ENCODE measurements at places on chromosomes 12 and 14.

- DNase-seq, result no peak
These were observed 28.2 kb downstream of the KLRK1 start for GRCh38 chr12:10361622-10362021.

GRCh38 chr12:79397609-79398008, 293.2 kb downstream of the PAWR start:
- DNase-seq, result no peak

DNA sequence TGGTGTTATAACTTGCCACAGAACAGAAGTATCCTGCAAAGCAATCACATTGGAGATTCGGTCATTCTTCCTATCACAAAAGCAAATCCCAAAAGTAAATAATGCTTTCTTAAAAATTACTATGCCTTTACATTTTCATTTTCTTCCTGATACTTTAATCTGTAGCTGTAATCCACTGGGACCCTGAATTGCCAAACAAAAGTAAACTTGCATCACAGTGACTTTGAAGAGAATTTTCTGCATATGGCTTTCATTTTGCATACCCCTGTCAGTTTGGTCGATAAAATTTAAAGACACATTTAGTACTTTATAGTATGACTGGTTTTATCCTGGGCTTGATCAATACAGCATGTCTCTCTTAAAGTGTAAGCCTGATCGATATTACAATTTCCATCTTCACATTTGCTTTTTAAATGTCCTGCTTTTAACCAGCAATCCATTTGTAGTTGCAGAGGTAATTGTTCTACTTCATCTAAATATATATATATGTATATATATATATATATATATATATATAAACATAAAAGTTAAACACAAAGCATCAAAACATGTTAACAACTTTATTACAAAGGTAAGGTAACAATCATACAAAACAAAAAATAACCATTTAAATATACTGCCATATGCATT, 53.7 kb upstream of the PLEKHA5 start:
- no peak for DNase-seq

DNA sequence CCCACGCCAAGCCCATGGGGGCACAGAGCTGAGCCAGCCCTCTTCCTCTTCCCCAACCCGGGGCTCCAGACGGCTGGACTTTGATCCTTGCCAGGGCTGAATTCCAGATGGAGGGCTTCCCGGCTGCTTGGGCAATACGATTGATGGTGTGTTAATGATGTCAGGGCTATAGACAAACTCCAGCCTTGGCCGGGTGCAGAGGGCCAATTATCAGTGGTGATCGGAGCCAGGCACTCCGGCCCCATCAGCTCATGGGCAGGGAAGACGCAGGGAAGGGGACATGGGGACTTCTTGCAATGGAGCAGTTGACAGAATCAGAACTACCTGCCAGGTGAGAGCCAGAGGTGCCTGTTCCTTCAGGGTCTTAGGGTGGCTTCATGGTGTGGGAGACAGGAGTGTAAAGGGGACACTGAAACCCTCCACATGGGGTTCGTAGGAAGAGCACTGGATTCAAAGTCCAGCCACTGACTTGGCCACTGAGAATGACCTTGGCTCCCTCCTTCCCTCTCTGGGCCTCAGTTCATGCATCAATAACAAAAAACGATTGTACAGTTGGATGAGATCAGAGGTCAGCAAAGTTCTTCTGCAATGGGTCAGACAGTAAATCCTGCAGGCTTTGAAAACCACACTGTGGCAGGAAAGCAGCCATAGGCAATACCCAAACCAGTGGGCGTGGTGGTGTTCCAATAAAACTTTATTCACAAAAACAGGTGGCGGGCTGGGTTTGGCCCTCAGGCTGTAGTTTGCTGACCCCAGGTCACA, 333.7 kb downstream of the MED13L start:
- no peak for DNase-seq

DNA sequence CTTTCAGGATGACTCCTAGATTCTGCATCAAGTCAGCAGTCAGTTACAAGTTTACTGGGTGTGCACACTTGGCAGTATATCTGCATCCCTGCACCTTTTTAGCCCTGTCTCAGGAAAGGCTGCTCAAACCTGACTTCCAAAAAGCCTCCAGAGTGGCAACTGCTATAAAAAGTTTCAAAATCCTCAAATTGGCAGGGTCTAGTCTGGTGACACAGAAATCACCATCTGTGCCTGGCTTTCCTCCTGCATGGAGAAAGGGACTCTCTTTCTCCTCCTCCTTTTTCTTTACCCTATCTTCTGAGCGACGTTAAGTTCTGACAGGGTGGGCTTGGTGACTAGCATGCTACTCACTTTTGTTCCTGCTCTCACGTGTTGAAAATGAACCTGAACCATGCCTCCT, 679.5 kb downstream of the C12orf50 start:
- DNase-seq, result no peak

- DNase-seq, result no peak
These were observed 7.9 kb downstream of the GABARAPL1 start for GRCh38 chr12:10220398-10221077.

DNA sequence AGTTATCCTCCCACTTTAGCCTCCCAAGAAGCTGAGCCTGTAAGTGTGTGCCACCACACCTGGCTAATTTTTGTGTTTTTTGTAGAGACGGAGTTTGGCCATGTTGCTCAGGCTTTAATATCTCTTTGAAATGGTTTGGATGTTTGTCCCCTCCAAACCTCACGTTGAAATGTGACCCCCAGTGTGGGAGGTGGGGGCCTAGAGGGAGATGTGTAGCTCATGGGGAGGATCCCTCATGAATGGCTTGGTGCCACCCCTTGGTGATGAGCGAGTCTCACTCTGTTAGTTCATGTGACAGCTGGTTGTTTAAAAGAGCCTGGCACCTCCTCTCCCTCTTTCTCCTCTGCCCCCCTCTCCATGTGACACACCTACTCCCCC, 23.6 kb upstream of the TTC7B start:
- no peak for DNase-seq

DNA sequence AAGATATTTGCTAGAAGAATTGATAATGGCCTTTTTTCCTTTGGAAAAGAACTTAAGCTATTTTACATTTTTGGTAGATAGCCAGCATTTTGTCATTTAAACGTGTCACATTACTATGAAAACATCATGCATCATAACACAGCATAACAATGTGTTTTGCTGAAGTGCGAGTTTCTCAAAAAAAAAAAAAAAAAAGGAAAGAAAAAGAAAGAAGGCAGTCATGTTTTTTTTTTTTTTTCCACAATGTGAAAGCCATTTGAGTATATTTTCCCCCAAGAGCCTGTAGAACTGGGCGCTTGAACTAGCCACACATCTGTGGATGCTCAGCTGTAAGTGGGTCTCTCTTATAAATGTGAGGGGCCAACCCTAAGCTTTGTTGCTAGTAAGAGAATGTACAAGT, 300.1 kb downstream of the AKAP6 start:
- DNase-seq, result no peak

DNA sequence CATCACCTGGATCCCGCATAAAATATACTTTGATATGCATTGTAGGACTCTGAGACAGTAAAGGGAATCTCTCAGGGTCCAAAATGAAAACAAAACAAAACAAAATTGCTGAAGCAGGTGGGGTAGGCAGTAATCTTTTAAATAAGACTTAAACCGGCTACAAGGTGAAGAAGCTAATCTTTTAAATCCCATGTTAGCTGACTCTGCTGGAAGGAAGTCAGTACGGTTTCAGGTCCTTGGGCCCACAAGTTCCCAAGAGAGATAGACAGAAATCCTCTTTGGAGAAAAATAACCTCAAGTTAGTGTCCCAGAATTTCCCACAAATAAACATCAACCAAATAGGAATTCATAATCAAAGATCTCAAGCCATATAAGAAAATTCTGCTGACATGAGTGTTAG, 5.0 kb upstream of the EPS8 start:
- no peak for DNase-seq

- DNase-seq, result no peak
These were observed 339.3 kb upstream of the SFSWAP start for GRCh38 chr12:131371401-131372170.

GRCh38 chr12:93722835-93723567, 45.8 kb downstream of the CRADD start:
- DNase-seq, result no peak

GRCh38 chr12:103640831-103641230, 53.8 kb downstream of the STAB2 start:
- no peak for DNase-seq

DNA sequence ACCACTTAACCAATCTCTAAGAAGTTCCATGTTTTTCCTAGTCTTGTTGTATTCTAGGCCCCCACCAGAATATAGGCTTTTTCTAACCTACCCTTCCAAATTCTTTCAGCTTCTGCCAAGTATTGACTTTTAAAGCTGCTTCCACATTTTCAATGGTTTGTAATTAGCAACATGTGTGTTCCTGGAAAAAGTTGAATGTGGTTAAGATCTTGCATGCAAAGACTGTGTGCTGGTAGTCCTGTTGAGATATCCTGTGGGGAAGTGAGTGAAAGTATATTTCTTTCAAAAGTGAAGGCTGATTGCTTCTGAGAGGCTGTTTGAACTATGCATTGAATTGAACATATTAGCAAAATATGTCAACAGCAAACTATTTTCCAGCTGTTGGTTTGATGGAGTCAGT, 646 bp upstream of the OR6C4 start:
- DNase-seq, result no peak

- DNase-seq, result no peak
These were observed 110.4 kb upstream of the TMCC3 start for GRCh38 chr12:94760786-94761185.

- no peak for DNase-seq
These were observed 129.6 kb downstream of the LLPH start for GRCh38 chr12:66000958-66001357.

GRCh38 chr14:24315807-24316596, 4.7 kb downstream of the LTB4R start:
- DNase-seq, result no peak

GRCh38 chr14:69769623-69770022, 2.7 kb downstream of the SRSF5 start:
- DNase-seq, result no peak

DNA sequence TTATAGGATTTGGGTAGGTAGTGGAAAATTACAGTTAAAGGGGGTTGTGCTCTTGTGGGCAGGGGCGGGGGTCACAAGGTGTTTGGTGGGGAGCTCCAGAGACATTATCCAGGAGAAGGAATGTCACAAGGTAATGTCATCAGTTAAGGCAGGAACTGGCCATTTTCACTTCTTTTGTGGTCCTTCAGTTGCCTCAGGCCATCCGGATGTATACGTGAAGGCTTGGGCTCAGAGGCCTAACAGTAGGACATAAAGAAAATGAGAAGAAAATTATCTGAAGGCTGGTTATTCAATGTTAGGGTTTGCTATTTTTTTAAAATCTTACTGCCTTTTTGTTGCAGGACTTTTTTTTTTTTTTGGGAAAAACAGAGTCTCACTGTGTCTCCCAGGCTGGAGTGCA, 2.5 kb upstream of the PSEN1 start:
- no peak for DNase-seq

- no peak for DNase-seq
These were observed 657 bp downstream of the METAP2 start for GRCh38 chr12:95474660-95474958.

DNA sequence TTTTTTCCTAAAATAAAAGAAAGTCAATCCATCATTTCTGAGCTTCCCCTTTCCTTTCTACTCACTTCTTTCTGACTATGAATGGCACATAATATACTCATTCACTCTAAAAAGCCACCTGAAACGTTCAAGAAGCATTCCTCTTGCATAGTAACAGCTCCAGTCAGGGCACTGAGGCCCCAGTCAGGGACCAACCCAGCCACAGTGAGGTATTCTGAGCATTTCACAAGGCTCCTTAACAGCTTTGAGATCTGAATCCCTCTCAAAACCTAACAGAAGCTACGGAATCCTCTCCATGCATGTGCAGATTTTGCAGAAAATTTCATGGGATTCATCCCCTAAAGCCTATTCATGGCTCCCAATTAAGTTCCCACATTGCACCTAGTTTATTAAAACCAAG, 23.2 kb downstream of the NT5DC3 start:
- DNase-seq, result no peak

- DNase-seq, result no peak
These were observed 618.6 kb downstream of the AACS start for GRCh38 chr12:125683748-125684381.

GRCh38 chr14:64550621-64551333, 1.0 kb downstream of the PPP1R36 start:
- no peak for DNase-seq

GRCh38 chr14:86299994-86300393, 770.0 kb downstream of the FLRT2 start:
- DNase-seq, result no peak

DNA sequence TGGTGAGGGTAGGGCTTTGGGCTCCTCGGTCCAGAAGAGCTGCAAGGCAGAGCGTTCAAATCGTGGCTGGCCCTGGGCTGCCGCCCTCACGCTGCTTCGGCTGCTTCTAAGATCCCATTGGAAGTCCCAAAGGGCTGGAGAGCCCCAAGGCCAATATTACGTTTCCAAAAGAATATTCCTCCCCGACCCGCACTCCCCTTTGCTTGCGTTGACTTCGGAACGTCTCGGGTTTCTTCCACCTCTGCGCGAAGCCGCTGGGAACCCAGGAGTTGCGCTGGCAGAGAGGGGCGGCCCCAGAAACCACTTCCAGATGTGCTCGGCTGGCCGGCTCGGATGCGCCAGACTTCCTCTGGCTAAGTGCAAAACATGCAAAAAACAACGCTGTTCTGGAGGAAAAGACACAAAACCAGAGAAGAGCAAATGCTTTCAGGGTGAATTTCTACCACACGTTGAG, at the start of gene GLT8D2:
GLT8D2 (minus strand) TSS at position 285 of the 454 bp plus-strand sequence. CDS start 30,539 bp downstream, outside the sequence.
- DNase-seq, result no peak

GRCh38 chr14:29216268-29217232, 450.0 kb downstream of the FOXG1 start:
- no peak for DNase-seq

DNA sequence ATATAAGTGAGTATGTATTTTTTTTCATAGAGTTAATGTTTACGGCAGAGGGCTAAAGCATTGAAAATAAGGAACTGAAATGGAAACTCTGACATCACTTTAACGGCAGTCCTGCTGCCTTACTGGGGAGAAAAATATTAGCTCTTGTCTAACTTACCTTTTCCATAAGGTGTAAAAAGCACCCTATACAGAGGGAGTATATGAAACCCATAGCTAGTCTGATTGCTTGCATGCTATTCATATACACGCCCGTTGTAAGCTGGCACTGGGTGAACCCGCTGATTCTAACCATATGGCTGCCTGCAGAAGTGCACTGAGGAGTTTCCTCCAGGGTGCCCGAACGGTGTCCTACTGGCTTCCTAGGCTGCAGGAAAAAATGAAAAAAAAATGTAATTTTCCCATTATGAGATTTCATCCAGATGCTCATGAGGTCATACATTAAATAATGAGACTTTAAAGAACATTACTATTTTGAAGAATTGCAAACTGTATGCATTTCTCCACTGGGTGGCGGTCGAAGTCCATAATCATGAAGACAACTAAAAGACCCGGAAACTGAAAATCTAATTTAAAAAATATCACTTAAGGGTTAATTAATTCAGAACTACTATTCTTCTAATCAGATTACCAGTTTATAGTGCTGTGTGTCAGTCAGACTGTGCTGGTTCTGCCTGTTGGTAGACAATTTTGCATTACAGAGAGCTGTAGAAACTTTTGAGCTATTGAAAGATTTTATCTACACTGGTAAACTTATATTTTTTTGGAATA, 144.7 kb downstream of the ALX1 start:
- DNase-seq, result no peak

GRCh38 chr12:8685051-8685450, 12.7 kb upstream of the RIMKLB start:
- no peak for DNase-seq

GRCh38 chr12:119457271-119457670, 122.7 kb downstream of the CCDC60 start:
- no peak for DNase-seq

Data from vagina (tissue), 2 donors.